ENCODE measurements at places on chromosomes 2 and 18. TPM values are rescaled to one million over a fixed set of nuclear protein-coding genes. Genes with fewer than 3 reads are reported as not detected.

The RNMT gene
- 35.7 TPM for total RNA-seq

The MYO7B gene
- 0.13 TPM for total RNA-seq

The CYS1 gene
- 8.3 TPM for total RNA-seq

The AFF3 gene
- 6.1 TPM for total RNA-seq

The COL4A3 gene
- not detected for total RNA-seq

The NT5DC4 gene
- total RNA-seq = not detected

The KCNJ3 gene
- total RNA-seq = not detected

The LRRTM4 gene
- not detected for total RNA-seq

The PTPRN gene
- total RNA-seq = 0.13 TPM
